EH (cell line): ENCODE measurements at places on chromosomes 13 and 19.

DNA sequence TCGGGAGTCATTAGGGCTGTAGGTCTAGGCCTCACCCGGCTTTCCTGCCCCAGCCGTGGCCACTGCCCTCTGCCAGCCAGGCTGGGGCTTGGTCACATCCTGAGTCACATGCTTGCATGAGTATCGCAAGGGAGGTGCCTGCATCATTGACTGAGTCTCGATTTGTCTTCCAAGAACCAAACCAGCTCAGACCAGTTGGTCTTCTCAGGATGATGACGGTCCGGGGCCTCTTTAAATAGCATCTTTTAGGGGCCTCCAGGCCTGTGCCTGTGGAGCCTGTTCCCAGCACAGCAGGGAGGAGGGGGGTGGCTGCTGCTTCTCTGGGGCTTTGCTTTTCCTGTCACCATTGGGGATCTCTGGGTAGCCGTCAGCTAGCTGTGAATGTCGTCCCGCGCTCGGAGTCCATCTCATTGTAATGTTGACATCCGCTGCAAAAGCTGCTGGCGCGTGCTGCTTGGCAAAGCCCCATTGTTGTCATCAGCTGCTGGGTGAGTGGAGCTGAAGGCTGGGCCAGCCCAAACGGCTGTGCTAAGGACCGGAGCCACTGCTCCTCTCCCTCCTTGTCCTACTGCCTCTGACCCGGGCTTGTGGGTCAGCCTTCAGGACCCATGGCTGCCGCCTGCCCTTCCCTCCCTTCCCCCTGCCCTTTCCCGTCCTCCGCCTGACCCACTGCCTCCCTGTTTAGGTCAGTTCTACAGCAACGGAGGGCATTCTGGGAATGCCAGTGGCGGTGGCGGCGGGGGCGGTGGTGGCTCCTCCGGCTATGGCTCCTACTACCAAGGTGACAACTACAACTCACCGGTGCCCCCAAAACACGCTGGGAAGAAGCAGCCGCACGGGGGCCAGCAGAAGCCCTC is 14.3 kb upstream of the QTRT1 start:
- no peak for DNase-seq

DNA sequence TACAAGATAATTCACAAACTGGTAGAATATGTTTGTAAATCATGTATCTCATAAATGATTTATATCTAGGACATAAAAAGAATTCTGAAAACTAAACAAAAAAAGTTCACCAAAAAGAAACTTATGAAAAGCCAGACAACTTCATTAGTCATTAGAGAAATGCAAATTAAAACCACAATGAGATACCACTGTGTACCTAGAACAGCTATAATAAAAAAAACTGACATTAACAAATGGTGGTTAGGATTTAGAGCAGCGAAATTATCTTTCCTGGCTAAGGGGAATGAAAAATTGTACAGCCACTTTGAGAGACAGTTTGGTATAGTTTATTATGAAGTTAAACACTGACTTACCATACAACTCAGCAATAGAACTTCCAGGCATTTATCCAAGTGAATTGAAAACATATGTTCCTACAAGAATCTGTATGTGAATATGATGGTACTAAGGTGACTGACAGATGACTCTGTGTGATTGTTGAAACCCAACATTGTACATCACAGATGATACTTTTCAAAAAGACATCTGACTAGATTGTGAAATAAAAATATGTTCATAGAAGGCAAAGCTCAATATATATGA is 41.8 kb downstream of the UGGT2 start:
- DNase-seq, result peak; percentile 45

DNA sequence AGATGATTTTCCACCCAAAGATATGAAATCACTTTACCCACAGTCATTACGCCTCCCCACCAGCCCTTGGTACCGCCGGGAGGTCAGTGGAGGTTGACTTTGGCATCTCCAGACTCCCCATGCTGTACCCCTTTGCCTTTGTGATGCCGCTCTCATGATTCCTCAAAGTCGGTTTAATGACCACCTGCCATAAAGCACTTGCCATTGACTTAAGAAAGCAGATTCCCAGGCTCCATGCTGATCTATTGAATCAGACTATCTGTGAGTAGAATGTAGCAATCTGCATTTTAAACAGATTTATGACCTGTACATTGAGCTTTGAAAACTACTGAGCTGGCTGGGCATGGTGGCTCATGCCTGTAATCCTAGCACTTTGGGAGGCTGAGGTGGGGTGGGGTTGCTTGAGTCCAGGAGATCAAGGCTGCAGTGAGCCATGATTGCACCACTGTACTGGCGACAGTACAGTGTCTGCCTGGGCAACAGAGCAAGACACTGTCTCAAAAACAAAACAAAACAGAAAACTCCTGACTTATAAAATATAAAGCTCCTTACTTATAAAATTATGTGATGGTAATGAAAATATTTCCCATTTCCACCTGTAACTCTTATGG is 235.2 kb downstream of the KLF5 start:
- DNase-seq, result no peak

DNA sequence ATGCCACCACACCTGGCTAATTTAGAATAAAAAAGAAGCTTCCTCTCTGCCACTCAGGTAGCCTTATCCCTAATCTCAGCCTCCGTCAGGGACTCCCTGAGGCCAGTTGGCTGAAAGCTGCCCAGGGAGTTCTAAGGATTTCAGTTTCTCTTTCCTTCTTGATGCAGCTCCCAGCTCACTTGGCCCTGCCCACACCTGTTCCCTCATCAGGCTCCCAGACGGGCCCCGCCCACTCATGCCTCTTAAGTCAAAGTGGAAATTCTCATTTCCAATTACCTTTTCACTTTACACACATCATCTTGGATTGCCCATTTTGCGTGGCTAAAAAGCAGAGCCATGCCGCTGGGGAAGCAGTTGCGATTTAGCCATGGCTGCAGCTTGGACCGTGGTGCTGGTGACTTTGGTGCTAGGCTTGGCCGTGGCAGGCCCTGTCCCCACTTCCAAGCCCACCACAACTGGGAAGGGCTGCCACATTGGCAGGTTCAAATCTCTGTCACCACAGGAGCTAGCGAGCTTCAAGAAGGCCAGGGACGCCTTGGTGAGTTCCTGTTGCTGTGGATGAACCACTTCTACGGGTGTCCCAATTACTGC is at the start of gene IFNL1:
IFNL1 (plus strand) TSS at position 353 of the 591 bp plus-strand sequence; CDS start at position 368, 15 bp downstream.
- DNase-seq, result no peak

DNA sequence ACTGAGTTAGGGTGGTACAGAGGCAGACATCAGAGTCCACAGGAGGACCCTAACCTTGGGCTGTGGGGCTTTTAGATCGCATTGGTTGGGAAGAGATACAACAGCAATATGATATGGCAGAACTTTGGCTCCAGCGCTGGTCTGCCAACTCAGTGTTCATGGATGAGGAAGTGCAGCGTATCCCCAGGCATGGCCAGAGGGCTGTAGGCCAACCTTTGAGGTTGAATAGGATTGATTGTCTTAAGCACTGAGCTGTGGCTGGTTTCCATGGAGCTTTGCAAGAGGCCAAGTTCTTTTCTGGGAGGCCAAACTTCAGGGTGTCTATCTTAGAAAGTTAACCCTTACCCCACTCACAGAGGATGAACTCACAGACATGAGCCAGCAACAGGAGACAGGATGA is 144.1 kb upstream of the TMTC4 start:
- no peak for DNase-seq

GRCh38 chr13:99153219-99153618 is 47.4 kb upstream of the UBAC2 start:
- DNase-seq, result no peak

DNA sequence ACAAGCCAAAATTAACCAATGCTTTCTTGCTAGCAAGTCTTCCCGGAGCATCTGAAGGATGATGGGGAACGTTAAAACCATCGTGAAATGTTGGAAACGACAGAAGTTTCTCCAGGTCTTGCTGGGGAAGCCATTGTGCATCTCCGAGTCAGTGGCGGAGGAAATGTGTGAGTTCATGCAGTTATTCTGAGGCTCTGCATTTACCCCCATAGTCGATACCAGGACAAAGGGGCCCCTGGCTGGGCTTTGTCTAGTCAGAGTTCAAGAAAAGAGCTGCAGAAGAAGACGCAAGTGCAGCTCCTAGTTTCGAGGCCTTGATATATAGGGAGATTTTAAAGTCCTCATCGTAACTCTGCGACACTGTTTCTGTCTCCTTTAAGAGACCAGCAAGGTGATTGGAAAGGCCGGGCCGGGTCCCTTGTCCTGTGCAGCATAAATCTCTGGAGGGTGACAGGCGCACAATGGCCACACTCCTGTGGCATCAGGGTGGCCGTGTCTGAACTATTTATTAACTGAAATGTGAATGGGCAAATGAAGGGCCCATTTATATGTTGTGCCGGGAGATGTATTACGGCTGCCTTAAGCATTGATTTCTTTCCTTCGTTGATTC is 172.0 kb downstream of the TEX29 start:
- DNase-seq, result no peak

DNA sequence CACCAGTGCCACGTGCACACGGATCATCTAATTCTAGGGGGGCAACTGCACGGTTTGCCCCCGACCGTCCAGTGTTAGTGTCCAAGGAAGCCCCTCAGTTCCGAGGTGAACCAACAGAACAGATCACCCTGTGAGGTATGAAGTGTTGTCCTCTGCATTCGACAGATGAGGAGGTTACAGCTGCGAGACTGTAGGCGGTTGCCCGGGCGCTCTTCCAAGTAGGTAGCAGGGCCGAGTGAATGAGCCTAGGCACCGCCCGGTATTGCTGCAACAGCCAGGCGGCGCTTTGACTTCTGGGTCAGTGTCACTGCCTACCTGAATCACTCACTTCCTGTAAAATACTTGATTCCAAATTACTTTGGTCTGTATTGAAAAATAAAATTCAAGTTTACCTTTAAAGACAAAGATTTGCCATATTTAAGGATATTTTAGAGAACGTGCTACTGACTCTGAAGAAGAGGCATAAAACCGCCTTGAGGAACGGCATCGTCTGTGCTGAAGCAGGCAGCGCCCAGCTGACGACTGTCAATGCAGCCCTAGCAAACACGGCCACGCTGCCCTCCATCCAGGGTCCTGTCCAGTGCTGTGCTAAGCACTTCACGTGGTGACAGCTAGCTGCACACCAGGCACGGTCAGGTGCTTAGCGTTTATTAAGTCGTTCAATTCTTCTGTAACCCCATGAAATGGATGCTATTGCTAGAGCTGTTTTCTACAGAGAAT is 19.3 kb upstream of the RASA3 start:
- no peak for DNase-seq

DNA sequence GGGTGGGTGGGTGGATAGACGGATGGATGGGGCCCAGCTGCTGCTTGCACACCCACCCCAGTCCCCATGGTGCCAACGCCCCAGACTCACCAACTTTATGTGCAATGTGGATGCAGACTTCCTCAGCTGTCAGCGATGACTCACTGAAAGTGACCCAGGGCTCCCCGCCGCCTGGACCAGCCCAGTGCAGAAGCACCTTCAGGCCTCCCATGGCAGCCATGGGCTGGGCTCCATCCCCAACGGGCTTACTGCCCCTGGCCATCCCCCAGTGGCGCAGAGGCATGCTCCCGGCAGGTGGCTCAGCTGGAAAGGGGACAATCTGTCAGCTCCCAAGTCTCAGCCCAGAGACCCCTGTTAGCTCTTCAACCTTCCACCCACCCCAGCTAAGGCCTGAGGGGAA is 2.2 kb downstream of the TYK2 start:
- no peak for DNase-seq

- peak; percentile 79 for DNase-seq
Measured at GRCh38 chr19:53549340-53549739, 11.4 kb downstream of the ZNF331 start.

DNA sequence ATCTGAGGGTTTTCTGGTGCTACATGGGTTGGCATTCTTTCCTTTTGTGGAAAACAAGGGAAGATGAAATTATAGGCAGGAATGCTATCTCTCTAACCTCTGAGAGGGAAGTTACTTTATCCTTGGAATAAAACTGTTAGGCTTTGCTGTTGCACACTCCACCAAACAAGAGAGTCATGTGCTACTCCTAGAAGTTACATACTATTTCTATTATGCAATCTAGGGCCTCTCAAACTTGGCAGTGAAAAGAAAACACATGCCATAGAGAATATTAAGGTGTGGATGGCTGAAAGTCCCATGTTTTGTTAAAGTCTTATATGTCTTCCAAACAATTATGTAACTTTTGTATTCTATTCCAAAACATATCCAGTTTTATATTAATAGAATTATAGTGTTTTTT is 367.9 kb downstream of the SLC7A1 start:
- DNase-seq, result no peak

DNA sequence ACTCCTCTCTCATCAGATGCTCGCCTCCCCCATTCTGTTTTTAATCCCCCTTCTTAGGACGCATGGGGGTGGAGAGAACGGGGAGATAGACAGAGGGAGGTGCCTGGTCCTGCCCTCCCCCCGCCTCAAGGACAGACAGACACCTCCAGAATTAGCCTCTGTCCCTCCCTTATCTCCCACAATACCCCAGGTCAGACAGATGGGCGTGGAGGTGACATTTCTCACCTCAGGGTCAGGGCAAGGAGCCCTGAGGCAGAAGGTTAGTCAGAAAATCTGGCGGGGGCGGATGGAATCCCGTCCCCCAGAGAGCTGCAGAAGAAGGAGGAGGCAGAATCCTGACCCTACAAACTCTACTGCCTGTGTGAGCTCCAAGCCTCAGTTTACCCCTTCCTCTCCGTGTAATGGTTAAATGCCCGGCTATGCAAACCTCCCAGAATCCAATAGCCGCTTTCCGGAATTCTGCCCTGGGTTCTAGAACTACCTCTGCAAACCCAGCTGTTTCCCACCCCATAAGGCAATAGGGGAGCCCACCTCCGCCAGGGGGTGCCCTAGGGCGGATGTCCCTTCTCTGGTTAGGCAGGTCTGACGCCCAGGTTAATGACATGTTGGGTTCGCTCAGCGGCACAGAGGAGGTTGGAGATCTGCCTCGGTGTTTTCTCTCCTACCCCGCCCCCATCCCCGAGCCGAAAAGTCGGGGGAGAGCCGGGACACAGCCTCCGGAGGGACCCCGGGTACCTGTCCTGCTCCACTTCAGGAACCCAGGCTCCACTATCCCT is 900 bp downstream of the PPP1R13L start:
- DNase-seq, result peak; percentile 63

- no peak for DNase-seq
Measured at GRCh38 chr19:29480507-29480906, 45.3 kb upstream of the VSTM2B start.

DNA sequence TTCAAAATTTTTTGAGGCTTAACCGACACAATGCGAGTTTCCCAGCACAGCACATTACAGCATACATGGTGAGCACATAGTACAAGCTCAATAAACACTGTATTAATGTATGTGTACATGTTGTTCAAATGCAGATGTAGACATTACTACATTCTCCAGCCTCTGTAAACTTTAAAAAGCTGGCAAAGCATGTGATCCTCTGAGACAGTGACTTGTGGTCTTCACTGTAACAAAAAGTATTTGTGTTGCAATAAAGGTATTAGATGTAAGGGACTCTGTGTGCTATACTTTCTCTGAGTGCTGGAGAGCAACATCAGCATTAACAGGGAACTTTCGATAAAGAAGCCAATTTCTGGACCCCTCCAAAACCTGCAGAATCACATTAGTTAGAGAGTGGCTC is 46.4 kb upstream of the ZNF254 start:
- no peak for DNase-seq

DNA sequence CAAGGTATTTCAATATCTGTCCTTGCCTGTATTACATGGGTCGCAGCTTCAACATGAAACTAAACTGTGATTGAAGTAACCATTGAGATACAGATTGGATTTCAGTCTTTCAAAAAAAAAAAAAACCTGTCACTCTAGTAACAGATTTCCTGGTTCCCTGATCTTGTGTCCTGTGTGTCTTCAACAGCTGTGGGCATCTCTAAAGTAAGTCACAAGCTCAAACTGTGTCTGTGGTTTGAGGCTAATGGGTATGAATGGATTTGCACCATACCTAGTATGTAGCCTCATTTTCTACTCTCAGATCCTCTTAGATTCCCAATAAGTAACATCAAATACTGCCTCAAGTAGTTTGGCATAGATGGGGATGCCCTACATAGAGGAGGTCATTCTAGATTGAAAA is 300.1 kb downstream of the COG6 start:
- DNase-seq, result no peak
